Fibroblast of skin of abdomen (primary cell): ENCODE measurements at places on chromosomes 7 and 10.

DNA sequence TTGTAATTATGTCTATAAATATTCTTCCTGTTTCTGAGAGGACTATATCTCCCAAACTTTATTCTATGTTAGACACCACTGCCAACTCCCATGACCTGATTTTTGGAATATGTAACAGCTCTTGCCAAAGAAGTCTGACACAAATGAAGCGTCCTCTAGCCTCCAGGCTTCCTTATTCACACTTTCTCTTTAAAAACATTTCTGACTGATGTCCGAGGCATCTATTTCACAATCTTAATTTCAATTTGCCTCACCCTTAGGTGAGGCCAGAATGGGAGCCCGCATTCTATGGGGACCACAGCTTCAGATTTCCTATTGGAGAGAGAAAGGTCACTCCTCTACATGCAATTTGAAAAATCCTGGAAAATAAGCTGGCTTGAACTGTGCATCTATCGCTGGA, 873.2 kb downstream of the GATA3 start:
- DNase-seq = no peak

DNA sequence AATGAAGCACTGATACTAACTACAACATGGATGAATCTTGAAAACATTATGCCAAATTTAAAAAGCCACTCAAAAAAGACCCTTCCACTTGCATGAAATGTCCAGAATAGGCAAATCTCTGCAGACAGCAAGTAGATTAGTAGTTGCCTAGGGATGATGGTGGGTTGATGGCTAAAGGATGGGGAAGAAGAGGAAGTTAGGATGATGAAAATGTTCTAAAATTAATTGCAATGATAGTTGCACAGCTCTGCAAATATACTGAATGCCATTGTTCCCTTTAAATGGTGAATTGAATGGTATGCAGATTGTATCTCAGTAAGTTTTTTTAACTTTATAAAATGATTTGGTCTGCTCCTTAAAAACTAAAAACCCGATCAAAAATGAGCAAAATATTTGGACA, 7.3 kb upstream of the LIPA start:
- no peak for DNase-seq

GRCh38 chr10:64358907-64359306, 837.7 kb downstream of the REEP3 start:
- DNase-seq = no peak

DNA sequence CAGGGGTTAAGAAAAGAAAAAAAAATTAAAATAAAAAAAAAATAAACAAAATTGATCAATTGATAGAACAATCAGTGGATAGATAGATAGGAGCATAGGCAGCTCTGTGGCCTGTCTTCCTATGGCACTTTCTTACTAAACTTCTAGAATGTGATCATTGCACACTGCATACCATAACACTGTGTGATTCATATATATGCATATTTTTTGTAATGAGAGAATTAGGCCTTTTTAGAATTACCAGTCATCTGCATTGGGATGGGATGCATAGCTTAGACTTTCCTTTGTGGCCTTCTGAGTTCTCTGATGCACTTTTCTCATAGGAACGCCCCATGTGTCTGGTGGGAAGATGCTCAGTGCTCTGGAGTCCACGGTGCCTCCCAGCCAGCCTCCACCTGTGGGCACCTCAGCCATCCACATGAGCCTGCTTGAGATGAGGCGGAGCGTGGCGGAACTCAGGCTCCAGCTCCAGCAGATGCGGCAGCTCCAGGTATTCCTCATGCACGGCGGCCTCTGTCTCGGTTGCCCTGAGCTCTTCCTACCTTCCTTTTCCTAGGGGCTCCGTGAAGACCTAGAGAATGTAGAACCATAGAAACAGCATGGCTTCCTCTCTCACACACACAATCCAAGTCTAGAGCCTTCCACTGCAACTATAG, 222.5 kb downstream of the ARHGAP21 start:
- DNase-seq = peak; percentile 54

DNA sequence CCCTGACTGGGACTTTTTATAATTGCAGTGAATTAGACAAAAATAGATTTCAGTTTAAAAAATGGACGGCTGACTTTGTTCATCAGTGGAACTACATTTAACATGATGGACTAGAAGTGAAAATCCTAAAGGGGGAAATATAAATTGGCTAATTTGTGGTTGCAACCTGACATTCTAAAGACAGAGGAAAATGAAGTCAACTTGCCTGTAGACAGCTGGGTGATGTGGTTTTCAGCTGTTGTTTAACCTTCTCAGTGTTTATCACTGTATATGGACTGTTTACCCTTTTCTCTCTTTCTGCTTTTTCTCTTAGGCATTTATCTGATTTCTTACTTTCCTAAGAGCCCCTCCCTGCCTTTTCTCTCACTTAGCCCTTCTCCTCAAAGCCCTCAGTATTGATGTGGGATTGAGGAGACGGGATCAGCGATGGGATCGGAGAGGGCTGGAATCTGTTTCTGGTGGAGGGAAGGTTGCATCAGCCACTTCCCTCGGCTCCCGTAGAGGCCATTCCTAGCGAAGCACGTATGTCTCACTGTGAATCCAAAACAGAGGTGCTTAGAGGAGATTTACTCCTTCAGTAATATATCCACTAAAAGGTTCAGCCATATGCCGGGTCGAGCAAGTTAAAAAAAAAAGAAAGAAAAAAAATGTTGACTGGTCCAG, 109.0 kb upstream of the KLF6 start:
- no peak for DNase-seq

- DNase-seq = peak; percentile 12
These were observed 3.7 kb downstream of the CFAP46 start for GRCh38 chr10:132938472-132939339.

DNA sequence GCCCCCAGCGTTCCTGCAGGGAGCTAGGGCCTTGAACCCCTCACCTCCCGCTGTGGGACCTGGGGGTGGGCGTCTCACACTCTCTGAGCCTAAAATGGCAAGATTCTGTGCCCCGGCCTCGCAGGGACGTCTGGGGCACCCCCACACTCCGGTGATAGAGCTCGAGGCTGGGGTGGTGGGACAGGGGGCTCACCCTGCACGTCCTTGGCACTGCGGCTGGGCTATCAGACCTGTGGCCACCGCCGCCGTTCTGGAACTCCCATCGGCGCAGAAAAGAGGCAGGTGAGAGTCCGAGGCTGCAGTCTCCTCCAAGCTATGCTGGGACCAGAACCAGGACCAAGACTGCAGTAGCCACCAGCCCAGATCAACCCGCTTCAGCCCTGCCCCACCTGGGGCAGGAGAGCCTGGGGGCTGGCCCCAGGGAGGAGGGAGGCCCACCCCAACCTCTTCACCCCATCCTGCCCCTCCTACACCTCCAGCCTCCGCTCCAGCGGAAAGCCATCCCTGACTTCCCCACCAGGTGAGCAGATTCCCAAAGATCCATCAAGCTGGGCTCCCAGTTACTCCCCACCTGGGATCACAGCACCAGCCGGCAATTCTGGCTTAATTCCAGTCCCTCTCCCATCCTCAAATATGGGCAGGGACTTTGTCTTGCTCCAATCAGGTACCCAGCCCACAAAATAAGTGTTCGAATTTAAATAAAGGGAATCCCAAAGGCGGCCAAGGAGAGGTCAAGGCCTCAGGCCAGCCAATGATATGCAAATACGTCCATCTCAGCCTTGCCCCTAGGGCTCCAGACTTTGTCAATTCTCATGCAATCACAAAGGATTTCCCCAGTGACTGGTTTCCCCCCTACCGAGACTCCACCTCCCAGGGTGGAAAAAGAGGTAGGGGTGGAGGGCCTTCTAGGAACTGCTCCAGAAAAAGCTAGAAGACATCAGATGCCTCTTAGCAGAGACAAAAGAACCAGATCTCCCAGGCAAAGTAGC, 16.4 kb downstream of the TNRC18 start:
- DNase-seq = peak; percentile 45

DNA sequence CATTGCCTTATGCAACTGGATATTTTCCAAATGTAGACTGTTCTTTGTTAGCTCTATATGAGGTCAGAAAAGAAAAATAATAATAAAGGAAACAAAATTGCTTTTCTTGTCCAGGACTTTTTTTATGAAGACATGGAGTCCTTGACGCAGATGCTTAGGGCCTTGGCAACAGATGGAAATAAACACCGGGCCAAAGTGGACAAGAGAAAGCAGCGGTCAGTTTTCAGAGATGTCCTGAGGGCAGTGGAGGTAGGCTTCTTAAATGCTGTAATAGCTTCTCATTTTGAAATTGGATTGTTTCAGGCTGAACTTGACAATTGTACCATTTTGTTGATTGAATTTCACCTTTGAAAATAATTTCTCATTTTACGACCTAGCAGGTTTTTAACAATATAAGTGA, 12.9 kb upstream of the LSMEM1 start:
- DNase-seq = no peak

DNA sequence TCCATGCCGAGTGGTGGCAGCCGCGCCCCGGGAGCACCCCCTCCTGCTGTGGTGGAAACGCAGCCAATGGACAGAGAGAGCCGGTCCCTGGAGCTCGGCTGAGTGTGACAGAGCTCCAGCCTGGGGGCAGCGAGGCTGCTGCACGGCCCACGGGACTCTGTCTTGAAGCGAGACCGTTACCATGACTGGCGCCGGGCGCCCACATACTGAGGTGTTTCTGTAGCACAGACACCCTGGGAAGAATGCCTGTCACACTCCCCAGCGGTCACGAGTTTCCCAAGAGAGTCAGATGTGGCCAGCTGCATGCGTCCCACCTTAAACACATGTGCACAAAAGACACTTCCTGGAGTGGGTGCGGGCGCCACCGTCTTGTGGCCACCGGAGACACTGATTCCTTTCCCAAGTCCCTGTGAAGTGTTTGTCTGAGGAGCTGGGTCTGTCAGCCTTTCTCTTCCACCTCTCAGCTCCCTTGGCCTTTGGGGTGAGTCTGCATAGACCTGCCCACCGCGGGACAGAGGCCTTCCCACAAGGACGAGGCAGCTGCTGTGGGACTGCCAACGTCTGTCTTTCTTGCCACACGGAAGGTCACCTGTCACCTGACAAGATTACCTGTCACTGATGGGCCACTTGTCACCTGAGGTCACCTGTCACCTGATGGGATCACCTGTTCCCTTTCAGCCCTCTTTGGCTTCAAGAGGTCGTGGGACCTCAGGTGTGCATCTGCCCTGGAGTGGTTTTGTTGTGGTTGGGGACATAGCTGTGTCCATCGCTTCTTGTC, 94.6 kb downstream of the DNAJB6 start:
- no peak for DNase-seq

DNA sequence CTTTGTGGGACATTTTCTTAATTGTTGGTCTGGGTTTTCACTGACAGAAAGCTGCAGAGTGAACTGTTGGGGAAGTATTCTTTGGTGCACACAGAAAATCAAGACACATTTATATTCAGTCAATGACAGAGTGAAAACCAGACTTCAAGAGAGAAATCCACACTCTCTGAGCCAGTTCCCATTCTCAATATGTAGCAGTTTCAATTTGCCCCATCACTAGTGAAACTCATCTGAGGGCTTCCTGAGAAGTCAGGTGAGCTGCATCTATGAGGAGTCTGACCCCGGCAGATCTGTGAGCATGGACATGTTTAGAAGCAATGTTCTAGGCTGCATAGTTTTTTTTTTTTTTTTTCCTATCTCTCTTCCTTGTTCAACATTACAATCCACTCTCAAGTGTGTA, 163.7 kb upstream of the AHR start:
- DNase-seq = no peak

DNA sequence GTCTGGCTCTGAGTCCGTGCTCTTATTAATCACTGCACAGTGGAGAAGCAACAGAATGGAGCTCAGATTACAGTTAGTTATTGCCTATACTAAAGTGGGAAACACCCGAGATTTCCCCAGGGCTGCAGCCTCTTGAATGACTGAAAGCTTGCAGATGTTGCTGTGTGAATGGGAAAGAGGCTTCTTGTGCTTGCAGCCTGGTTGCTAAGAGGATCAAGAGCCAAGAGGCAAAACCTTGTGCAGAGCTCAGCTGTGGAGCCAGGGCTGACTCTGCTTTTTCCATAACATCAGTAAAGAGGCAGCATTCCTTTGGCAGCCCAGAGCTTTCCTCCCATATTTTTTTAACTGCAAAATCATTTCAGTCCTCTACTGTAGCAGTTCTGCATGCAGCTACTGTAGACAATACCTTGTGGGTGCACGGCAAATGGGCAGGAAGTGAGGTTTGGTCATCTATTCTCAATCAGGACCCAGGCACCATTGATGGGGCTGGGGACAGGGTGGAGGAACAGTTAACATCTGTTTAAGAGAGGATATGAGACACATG, 86.5 kb downstream of the RALA start:
- DNase-seq = peak; percentile 82

DNA sequence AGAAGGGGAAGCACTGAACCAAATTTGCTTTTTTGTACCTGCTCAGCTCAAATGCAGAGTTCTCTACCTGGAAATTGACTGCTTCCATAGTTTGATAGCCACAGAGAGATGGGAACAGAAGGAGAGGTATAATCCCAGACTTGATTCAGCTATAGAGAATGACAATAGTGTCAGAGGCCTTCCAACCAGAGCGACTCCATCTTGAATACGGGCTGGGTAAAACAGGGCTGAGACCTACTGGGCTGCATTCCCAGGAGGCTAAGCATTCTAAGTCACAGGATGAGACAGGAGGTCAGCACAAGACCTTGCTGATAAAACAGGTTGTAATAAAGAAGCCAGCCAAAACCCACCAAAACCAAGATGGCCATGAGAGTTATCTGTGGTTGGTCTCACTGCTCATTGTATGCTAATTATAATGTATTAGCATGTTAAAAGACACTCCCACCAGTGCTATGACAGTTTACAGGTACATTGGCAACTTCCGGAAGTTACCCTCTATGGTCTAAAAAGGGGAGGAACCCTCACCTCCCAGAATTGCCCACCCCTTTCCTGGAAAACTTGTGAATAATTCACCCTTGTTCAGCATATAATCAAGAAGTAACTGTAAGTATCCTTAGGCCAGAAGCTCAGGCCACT, 42.7 kb upstream of the ATRNL1 start:
- no peak for DNase-seq

- no peak for DNase-seq
These were observed 14.5 kb upstream of the RNF216 start for GRCh38 chr7:5795752-5796475.

- no peak for DNase-seq
These were observed 17.6 kb downstream of the EVX1 start for GRCh38 chr7:27260211-27260610.

- DNase-seq = no peak
These were observed 487.6 kb upstream of the ZMIZ1 start for GRCh38 chr10:78581133-78581694.

GRCh38 chr10:29559996-29560395, 74.8 kb downstream of the SVIL start:
- no peak for DNase-seq

DNA sequence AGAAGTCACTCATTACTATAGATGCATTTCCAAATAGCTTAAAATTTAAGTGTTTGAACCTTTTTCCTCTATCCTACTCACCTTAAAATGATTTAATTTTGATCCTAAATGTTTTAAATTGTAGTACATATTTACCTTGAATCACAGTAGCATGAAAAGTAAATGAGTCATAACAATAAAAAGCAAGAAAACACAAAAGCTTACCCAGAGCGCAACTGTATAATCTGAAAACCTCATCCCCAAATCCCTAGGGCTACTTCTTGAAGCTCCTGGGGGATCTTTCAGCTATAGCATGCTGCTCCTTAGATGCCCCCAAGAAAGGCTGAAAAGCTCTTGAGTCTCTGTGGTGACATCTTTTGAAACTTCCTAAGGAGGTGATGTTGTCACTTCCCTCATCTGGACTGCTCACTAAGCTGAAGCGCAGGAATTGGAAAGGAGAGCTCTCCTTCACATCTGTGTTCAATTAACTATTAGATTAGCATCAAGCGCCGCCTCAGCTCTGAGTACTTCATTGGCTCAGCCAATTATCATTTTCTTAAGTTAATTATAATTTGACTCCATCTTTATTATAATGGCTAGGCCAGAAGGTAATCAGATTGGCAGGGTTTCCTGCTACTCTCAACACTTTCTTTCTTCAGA, 60.2 kb downstream of the SEMA3E start:
- DNase-seq = peak; percentile 21
